ENCODE measurements at places on chromosomes 1 and 21.

- no peak for DNase-seq
Measured at GRCh38 chr1:217647791-217648190, 16.6 kb downstream of the SPATA17 start.

- no peak for DNase-seq
Measured at GRCh38 chr1:232622981-232623380, 7.0 kb downstream of the SIPA1L2 start.

DNA sequence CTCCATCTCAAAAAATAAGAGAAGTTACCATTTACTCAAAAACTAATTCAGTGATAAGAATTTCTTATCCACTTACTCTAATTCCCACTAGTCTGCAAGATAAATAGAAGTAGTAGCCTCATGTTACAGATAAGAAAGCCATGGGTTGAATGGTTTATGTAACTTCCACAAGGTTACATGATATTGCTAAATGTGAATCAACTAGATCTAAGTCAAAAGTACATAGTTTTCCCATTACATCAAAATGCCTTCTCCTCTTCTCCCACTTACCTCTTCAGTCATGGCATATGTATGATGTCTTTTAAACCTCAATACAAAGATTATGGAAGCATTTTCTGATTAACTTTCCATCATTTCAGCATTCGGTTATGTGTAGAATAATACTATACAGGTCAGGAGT is 108.5 kb downstream of the ASH1L start:
- DNase-seq: no peak

- no peak for DNase-seq
Measured at GRCh38 chr1:177257128-177257527, 86.4 kb downstream of the BRINP2 start.

DNA sequence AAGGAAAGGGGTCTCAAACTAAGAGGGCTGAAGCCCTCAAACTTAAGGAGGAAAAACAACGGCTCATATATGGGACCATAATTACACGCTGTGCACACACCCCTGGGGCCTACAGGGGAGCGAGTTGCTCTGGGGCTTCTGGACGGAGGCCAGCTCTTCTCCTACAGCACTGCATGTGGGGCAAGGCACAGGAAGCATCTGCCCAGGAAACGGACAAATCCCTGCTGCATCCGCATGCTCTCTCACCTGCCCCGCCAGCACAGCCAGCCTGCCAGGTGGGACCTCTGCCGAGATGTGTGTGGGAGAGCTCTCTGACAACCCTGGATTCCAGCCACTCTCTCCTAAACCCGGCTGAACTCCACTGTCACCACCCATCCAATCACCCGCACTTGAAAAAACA is 54.1 kb downstream of the MRPL37 start:
- DNase-seq: no peak

- no peak for DNase-seq
Measured at GRCh38 chr1:55697997-55698535, 482.9 kb upstream of the USP24 start.

GRCh38 chr1:109488201-109488600 is 4.5 kb downstream of the ATXN7L2 start:
- no peak for DNase-seq

- no peak for DNase-seq
Measured at GRCh38 chr1:227072991-227073390, 132.9 kb downstream of the COQ8A start.

- no peak for DNase-seq
Measured at GRCh38 chr1:10617318-10617717, 142.6 kb downstream of the PEX14 start.

DNA sequence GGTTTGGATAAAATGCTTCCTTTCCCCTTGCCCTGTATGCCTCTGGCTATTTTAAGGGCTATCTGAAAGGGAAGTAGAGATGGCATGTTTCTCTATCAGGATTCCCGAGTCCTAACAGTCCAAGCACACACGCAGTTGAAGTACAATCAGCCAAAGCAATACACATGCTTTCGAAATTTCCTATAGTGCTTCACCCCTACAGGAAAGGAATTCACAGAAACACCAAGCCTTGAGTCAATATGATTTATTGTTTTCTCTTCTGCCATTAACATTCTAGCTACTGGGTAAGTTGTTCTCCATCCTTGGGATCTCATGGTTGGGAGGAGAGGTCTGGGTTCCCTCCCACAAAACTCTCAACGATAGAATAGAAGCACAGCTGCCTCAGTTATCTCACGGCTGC is 8.7 kb downstream of the ITLN1 start:
- DNase-seq: no peak

- DNase-seq: no peak
Measured at GRCh38 chr1:63987628-63988024, 213.8 kb downstream of the ROR1 start.

- DNase-seq: no peak
Measured at GRCh38 chr1:156494309-156494895, 6.2 kb downstream of the MEF2D start.

GRCh38 chr1:221783936-221784335 is 42.0 kb upstream of the DUSP10 start:
- DNase-seq: no peak

DNA sequence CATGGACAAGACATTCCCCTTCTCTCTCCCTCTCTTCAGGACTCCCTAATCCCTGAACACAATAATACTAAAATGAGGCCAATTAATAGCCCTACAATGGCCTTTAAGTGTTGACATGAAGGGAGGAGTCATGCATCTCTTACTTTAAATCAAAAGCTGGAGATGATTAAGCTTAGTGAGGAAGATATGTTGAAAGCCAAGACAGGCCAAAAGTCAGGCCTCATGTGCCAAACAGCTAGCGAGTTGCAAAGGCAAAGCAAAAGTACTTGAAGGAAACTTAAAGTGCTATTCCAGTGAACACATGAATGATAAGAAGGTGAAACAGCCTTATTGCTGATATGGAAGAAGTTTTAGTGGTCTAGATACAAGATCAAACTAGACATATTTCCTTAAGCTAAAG is 49.5 kb upstream of the CD46 start:
- DNase-seq: no peak

DNA sequence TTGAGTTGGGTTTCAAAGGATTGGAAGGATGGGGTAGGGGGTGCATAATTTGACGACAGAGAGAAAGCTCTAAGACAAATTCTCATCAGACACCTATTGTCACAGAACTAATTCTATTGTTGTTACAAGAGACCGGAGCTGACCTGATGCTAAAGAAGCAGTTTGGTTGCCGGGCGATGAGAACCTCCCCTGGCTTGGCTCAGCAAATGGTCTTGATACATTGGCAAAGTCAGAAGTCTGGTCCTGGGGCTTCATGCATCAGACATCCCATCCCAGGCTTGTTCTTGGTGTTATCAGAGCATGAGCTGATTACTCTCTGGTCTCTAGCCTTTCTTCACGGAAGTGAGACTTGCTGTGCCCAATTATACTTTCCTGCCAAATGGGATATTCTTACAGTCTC is 15.4 kb downstream of the TRIM67 start:
- no peak for DNase-seq

DNA sequence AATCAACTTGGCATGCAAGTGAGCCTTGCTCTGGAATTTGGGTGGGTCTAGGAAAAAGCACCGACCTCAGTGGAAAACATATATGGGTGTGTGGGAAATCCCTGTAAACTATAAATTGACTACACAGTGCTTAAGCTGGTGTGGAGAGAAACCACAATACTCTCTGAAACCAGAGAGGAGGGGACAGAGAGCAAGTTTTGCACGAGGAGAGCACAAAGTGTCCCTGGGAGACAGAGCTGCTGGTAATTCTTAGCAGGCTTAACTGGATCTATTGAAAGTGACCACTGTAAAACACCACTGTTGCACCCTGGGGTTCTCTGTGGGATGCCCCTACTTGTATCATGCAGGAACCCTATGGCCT is 12.8 kb downstream of the KCNJ15 start:
- no peak for DNase-seq

GRCh38 chr1:183590244-183591191 is at the start of gene NCF2:
NCF2 (minus strand) TSS chr1:183590459; CDS start chr1:183590329, 130 bp downstream.
- no peak for DNase-seq

- no peak for DNase-seq
Measured at GRCh38 chr1:198155253-198155652, 1.5 kb upstream of the NEK7 start.

Measured in iPS DF 6.9 (cell line).